ENCODE measurements at places on chromosomes 5 and 9.

- no peak for DNase-seq
These were observed 78.9 kb downstream of the FAM170A start for GRCh38 chr5:119708076-119708790.

DNA sequence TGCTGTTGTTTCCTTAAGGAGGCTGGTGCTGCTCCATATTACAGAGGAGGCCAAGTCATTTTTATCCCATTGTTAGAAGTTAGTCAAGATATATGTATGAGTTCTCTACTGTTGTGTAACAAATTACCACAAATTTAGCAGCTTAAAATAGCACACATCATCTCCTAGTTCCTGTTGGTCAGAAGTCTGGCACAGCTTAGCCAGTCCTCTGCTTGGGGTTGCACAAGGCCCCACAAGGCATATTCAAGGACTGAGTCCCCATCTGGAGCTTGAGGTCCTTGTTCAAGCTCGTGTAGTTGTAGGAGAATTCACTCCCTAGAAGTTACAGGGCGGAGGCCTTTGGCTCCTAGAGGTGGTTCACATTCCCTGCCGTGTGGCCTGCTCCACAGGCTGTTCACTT, 14.7 kb downstream of the MTAP start:
- no peak for DNase-seq

- DNase-seq, result peak; percentile 34
These were observed 26.3 kb downstream of the GOLGA2 start for GRCh38 chr9:128249558-128249907.

DNA sequence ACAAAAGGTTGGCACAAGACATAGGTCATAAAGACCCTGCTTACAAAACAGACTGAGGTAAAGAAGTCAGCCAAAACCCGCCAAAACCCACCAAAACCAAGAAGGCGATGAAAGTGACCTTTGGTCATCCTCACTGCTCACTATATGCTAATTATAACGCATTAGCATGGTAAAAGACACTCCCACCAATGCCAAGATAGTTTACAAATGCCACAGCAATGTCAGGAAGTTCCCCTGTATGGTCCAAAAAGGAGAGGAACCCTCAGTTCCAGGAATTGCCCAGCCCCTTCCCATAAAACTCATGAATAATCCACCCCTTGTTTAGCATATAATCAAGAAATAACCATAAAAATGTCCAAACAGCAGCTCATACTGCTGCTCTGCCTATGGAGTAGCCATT, 27.7 kb downstream of the MLLT3 start:
- no peak for DNase-seq

GRCh38 chr9:109017493-109017892, 4.2 kb upstream of the CTNNAL1 start:
- DNase-seq, result no peak

DNA sequence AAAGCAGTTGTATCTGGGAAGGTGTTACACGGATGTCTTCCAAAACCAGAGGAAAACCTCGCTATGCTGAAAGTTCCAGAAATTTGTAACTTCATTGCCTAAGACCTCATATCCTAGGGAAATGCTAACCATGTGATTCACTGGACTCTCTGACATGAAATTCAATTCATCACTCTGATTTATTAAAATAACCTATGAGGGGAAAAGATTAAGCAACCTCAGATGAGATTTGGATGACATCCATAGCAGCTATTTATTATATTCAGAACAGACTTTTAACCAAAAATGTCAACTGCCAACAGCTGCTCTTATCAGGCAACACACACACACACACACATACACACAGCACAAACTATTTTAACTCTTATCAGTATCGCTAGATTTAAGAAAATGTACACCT, 1006.4 kb upstream of the CTNND2 start:
- DNase-seq, result no peak

GRCh38 chr5:157459715-157460599, at the start of gene NIPAL4:
Gene NIPAL4, plus strand, starts transcription at chr5:157460213. Its CDS starts 108 bp downstream, at chr5:157460321.
- no peak for DNase-seq

GRCh38 chr9:124940521-124940893, 376 bp downstream of the GOLGA1 start:
- DNase-seq, result peak; percentile 91

DNA sequence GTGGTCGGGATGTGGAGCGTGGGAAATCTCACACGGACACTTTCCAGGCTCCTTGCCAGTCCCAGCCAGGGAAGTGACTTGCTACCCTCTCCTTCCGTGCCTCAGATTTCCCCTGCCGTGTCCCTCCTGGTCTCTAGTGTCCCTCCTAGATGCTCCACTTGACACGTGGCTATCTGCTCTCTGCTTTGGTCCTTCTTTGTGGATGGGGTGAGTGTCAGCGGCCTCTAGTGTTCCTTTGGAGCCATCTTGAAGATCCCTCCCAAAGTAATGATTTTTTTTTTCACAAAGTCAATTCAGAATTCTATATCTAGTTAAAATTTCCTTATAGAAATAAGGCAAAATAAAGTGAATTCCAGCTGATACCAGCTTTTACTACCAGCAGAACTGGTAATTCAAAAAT, 117.7 kb downstream of the MRPL36 start:
- peak; percentile 52 for DNase-seq

DNA sequence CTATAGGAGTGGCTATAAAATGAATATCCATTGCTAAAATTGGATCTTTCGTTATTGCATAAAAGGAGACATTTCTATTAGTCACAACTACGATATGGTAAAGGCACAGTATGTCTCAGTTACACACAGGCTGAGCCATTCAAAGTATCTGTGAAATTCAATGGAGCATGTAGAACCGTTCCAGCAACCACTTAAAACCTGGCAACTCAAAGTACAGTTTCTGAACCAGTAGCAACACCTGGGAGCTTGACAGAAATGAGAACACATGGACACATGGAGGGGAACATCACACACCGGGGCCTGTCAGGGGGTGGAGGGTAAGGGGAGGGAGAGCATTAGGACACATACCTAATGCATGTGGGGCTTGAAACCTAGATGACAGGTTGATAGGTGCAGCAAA, 15.4 kb downstream of the POC5 start:
- no peak for DNase-seq

DNA sequence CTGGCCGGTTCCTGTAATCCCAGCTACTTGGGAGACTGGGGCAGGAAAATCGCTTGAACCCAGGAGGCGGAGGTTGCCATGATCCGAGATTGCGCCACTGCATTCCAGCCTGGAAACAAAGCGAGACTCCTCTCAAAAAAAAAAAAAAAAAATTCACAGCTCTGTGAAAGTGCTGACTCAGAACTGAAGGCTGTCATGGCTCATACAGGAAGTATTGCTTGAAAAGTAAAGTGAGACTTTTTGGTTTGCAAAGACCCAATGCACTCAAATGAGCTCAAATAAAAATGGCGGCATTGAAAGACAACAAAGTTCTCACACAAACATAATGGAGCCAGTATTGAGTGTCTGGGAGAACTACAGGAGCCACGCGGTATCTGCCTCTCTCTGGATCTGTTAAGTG, 202.1 kb downstream of the FBXL7 start:
- DNase-seq, result no peak

GRCh38 chr5:133164759-133165158, 112.9 kb downstream of the HSPA4 start:
- no peak for DNase-seq

DNA sequence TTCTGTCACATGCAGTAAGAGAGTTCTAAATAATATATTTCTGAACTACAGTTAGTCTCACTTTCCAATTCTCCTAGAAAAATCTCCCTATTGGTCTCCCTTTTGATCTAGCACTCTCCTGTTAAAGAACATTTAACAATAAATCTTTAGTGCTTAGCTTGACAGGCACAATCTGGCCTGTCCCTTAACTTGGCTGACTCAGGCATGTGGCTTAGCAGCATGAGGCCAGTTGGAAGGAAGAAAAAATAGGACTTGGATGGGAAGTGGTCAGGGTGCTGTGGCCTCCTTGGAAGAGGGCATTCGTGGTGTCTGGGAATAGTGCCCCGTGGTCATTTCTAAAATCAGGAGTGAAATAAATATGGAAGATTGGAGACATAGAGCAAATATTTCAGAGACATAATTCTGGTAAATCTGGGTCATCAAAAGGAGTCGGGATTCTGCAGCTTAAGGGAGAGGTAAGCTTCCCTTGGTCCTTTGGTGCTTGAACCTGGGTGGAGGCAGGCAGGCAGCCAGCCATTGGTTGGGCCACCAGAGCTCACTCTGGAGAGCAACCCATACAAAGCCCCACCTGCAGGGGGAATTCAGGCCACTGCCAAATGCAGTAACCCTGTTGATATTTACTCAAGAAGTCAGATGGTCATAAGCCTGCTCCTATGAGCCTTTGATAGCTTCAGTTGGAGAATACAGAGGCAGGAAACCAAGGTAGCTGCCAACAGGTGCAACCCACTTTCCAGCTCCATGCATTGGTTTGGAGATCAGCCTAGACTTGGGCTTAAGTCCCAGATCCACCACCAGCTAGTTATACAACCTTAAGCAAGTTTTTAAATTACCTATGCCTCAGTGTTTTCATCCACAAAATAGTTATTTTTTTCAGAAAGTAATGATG, 28.8 kb upstream of the TLE4 start:
- no peak for DNase-seq

- no peak for DNase-seq
These were observed 21.8 kb downstream of the PSD2 start for GRCh38 chr5:139817362-139817761.

- no peak for DNase-seq
These were observed 24.6 kb upstream of the JADE2 start for GRCh38 chr5:134500699-134501430.

- DNase-seq, result peak; percentile 53
These were observed 168.5 kb downstream of the AUH start for GRCh38 chr9:91193087-91193657.

DNA sequence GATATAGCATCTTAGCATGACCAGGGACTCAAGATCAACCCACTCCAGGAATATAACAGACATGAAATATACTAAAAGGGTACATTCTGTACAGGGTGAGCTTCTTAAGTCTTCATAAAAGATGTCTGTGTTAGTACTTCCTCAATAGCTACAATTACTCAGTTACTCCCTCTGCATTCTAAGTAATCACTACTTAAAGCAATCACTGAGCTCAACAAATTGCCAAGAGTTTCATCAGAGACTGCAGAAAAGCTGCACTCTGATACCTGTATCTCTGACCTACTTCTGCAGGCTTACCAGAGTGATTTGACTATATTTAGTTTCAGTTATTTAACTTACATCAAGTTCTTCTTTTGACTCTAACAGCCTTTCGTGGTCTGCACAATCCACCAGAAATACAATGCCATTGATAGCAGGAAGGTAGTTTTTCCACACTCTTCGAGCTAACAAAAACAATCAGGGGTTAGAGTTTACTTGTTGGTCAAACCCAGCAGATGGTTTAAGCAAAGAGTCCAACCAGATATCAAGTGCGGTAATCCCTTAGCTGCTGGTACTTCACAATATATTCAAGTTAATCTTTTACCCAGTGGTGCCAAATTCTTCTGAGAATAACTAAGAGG, 23.3 kb downstream of the SAR1B start:
- no peak for DNase-seq

- peak; percentile 37 for DNase-seq
These were observed 312.1 kb downstream of the TMEM232 start for GRCh38 chr5:110414360-110414759.

DNA sequence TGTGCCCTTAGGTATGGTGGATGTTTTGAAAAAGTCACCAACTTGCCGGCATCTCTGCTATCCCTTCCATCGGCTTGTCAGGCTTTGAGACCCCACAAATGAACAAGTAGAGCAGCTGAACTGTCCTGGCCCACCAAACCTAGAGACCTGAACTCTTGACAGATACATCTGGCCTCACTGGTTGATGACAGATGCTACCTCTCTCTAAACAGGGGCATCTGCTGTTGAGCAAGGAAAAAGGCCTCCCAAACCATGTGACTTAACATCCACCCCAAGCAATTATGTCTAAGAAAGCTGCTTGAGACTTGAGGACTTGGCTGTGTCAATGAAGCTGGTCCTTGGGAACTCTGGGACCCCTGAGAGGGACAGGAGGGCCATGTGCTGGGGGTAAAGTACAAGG, 2.3 kb downstream of the CCNI2 start:
- no peak for DNase-seq

DNA sequence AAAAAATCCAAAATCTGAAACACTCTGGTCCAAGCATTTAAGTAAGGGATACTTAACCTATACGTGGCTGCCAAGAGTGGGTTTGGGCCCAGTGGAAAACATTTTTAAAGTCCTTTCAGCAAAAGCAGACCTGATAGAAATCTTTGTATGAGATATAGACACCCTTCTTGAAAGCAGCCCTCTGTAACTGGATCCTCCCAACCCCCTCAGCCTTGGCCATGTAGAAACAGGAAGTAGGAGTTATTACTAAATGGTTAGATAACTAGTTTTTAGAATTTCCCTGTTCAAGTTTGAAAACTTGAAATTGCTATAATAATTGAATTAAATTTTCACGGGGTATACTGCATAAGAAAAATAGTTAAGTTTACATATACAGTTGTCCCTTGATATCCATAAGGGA, 111.3 kb upstream of the PCA3 start:
- no peak for DNase-seq

- peak; percentile 46 for DNase-seq
These were observed 239.3 kb upstream of the GRIN3A start for GRCh38 chr9:101977614-101978210.

DNA sequence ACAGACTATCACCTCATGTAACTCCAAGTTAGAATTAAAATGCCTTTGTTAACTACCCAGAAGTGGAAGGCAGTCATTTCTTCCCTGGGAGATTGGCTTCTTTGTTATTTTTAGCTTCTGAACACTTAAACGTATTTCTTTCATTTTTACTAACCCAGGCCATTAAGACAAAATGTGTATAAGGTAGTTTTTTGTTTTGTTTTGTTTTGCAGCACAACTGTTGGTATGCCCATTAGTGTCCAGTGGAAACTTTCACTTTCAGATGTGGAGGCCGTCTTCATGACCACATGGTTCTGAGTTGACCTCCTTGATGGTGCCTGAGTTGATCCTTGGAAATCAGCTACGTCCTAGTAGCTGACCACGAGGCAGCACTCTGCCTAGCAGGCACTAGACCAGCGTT, 264.6 kb upstream of the ZNF608 start:
- no peak for DNase-seq

- peak; percentile 37 for DNase-seq
These were observed 2.9 kb downstream of the DPH7 start for GRCh38 chr9:137575716-137576411.

DNA sequence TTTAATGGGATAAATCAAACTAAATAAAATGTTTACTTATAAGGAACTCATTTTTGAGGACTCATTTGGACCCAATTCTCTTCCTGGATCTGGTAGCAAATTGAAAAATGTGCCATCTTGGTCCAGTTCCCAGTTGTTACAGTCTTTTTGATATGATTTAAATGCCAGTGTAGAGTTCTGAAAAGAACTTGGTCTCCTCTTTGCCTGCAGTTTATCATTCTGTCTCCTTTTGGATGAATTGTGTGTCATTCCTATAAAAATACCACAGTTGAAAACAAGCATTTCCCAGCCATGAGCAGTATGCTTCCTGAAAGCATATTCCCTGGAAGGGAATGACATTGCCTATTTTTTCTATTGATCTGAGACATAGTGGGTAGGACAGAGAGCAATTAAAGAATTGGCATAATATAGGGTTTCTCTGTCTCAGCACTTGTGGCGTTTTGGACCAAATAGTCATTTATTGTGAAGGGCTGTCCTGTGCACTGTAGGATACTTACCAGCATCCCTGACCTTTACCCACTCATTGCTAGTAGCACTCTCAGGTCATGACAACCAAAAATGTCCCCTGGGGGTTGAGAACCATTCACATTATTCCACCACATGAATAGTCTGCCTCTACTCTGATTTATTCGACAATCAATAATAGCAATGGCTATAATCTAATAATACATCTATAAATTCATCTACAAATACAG, 181.8 kb downstream of the NXNL2 start:
- DNase-seq, result no peak

- DNase-seq, result no peak
These were observed 2.4 kb downstream of the FGFR4 start for GRCh38 chr5:177089127-177089526.
